Stimulated activated CD8-positive, alpha-beta memory T cell treated with anti-CD3 and anti-CD28 coated beads, Interleukin-7, amount 100 ng/mL, for 1 hour (primary cell): ENCODE measurements at places on chromosomes 4 and X.

DNA sequence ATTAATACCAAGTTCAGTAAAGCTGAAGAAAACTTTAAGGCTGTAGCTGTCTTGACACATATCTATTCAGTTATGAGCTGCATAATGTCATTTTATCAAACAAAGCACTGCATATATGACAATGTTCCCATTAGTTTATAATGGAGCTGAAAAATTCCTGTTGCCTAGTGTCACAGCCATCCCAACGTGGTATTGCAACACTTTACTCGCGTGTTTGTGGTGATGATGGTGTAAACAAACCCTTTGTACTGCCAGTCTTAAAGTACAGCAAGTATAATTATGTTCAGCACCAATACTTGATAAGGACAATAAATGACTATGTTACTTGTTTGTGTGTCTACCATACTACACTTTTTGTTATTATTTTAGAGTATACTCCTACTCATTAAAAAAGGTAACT, 1415.6 kb upstream of the PCDH7 start:
- DNase-seq, result no peak

- DNase-seq, result no peak
Observed at GRCh38 chr4:17258106-17258505, 253.8 kb downstream of the QDPR start.

GRCh38 chr4:5463936-5464650, 244.3 kb downstream of the EVC2 start:
- no peak for DNase-seq

DNA sequence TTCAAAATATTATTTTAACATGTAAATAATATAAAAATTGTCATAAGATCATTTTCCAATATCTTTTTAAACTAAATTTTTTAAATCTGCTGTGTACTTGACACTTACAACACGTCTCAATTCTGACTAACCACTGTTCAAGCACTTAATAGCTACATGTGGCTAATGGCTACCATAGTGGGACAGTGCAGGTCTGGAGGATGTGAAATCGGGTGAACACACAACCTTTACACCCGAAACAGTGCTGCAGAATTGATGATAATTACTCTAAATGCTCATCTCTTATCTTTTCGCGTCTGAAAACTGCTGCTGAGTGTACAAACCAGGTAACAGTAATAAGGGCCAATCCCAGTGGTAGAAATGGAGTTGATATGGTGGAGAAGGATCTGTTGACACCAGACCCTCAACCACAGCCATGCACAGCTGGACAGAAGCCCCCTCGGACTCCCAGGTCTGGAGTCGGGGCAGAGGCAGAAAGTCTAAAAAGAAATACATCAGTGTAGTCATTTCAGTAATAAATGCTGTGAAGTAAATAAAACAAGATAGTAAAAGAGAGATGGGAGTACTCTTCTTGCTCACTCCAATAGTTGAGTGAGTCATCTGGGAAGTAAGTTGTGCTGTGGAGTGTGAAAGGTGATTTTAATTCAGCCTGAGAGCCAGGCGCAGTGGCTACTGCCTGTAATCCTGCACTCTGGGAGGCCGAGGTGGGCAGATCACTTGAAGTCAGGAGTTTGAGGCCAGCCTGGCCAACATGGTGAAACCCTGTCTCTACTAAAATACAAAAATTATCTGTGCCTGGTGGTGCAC, 150.0 kb downstream of the CBR4 start:
- DNase-seq, result no peak

DNA sequence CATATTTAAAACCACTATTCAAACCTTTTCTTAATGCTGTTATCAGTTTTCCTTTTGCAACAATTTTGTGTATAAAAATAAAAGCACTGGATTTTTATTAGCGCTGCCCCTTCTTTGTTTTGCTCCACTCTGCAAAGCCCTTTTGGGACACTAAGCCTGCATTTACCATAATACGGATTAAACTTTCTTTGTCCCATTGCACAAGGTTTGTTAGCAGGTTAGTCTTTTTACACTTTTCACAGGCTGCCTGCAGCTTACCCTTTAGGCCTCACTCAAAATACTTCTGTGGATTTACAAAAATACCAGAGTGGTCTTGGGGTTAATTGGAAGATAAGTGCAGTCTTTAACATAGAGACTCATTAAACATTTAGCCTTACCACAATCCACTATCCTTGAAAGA, 35.7 kb upstream of the MAB21L2 start:
- no peak for DNase-seq

DNA sequence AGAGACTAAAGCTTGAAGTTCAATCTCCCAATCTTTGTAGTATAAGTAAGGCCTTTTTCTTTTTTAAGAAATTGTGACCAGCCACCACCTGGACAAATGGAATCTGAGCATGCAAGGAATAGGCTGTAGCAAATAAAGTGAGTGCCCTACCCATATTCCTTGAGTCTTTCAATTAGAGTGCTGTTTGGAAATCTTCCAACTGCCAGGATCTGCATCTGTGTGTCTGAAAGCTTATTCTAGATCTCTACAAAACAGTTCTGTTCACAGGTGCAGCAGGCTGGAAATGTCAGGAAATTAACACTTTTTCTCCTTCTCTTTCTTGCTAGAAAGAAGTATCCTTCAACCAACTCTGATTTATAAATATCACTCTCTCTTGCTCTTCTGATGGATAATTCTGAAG, 76.7 kb upstream of the NDST3 start:
- no peak for DNase-seq

DNA sequence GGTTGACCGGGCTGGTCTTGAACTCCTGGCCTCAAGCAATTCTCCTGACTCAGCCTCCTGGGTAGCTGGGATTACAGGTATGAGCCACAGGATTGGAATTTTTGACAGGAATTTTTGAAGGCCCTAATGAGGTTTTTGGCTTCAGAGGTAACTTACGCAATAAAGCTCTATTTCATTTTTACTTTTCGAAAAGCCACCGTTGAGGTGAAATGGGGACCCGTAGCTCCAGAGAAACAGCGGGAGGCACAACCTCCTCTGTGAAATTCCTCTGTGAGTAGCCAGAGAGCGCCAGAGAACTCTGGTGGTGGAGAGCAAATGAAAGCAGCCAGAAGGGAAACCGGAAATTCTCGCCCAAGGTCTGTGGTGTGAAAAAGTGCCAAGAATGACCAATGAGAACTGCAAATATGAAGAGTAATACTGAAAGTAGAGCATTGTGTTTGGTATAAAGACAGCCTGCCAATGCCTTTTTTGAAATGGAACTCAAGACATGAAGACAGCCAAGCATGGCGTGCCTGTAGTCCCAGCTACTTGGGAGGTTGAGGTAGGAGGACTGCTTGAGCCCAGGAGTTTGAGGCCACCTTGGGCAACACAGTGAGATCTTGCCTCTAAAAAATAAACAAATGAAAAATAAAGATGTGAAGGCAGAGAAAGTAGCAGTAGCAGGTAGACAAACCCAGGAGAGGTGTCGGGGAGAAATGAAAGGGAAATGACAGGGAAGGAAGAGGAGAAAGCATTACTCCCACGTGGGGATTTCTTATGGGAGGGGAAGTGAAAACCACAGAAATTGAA, 33.0 kb upstream of the TMEM131L start:
- DNase-seq, result peak; percentile 36

DNA sequence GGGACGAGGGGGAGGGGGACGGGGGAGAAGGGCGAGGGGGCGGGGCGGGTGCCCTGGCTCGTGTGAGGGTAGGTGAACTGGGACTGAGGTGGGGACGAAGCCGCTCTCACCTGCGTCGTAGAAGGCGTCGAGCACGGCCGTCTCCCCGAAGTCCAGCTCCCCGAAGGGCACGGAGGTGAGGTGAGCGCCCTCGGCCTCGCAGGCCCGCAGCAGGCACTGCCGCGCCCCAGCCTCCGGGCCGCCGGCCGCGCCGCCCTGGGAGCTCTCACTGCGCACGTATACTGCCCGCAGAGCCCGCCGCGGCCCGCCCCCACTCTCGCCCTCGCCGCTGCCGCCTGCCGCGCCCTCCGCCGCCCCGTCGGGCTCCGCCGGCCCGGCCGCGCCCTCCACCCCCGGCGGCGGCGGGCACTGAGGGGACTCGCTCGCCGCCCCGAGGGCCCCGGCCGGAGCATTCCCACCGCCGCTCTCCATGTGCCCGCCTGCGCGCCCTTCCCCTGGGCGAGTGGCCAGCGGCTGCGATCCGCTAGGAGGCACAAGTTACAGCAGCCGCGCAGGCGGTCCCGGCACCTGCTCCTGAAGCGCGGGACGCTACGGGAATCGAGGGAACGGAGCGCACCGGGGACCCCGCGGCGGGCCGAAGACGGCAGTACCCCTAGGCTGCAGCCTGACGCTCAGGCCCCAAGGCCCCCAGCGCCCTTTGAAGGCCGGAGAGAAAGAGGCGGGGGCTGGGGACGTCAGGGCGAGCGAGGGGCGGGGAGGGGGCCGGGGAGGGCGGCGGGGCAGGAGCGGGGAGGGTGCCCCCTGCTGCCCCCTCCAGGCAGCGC, at the start of gene MAP3K15:
Gene MAP3K15, minus strand, starts transcription at position 718 of the 824 bp plus-strand sequence. Its CDS starts 247 bp downstream, at position 471.
- DNase-seq, result no peak

DNA sequence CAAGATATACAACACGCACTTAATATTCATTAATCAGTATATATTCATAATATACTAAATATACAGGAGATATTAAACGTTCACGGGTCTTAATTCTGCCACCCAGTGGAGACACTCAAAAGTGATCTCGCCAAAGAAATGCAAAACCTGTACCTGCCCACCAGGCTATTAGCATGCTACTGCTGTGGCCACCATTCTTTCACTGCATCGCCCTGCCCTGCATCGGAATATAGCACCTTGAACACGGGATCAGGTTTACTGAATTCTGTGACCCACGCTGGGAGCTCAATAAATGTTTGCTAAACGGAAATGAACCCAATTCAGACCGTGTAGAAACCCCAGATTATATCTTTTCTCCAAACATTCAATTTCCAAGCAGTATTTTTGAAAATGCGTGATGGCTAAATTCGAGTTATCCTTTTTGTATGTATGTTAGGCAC, 840 bp upstream of the CLCN3 start:
- DNase-seq, result peak; percentile 17

DNA sequence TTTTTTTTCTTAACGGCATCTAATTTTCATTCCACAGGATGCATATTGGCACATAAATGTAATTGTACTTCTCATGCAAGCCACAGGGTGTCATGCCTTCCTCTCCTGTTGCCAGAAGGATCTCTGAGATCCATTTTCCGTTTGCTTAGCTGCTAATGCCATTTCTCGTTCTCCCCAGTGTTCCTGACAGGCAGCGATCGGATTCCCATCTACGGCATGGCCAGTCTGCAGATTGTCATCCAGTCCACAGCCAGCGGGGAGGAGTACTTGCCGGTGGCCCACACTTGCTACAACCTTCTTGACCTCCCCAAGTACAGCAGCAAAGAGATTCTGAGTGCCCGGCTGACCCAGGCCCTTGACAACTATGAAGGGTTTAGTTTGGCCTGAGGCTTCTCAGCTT, 8.9 kb upstream of the NAP1L5 start:
- no peak for DNase-seq

DNA sequence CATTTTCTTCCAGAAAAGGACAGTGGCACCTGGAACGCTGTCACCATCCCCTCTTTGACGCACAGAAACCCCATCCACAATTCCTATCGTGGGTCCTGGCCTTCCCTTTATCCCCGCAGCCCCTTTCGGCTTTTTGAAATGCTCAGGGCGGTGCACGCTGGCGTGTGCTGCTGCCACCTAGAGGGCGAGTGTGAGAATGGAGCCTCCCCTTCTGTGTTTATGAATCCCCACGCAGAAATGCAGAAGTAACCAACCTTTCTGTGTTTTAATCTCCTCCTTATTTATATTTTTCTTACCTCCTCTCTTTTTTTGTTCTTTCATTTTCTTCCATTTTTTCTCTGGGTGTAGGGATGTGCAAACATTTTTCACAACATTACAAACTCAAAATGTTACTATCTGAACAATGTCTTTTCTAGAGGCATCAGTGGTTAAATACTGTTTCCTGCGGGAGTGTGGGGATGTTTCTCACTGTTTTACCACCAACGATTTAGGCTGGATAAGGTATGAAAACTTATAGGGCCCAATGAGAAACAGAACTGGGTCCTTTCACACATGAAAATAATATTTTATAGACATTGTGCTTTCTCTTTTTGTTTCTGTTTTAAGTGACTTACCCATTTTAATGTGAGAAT, 50.0 kb downstream of the TMA16 start:
- peak; percentile 44 for DNase-seq

- no peak for DNase-seq
Observed at GRCh38 chr4:163440040-163440439, 33.5 kb downstream of the TKTL2 start.

DNA sequence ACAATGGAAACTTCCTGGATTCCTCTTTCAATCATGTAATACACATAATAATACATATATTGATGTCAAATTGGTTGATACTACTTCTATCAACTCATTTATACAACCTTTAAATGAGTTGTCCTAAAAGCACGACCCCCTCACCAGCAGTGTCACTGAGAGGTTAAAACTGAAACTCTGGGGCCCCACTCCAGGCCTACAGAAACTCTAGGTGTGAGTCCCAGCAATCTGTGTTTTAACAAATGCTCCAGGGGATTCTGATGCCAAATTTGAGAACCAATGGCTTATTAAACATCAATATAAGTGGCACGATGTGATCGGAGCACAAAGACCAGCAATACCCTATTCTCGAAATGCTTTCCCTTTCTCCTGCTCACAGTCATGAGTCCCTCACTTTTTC, 47.9 kb downstream of the ATP8A1 start:
- no peak for DNase-seq

- no peak for DNase-seq
Observed at GRCh38 chrX:145654486-145654885, 163.1 kb upstream of the SLITRK2 start.

DNA sequence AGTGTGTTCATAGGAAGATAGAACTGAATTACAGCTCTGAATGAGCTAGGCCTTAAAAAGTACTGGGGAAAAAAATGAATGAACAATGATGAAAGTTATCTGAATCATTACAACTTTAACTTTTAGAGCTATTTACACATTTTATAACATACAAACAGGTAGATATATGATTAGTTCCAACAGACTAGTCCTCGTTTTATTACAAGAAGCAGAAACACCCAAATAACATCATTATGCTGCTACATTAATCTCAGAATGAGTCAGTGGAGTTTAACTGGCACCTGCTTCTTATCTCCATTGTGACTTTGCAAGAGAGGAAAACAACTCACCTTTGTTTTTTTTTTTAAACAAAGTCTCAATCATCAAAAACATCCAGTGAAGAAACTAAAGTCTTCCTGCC, 15.2 kb downstream of the ATP8A1 start:
- no peak for DNase-seq

- DNase-seq, result no peak
Observed at GRCh38 chr4:152458801-152459302, 77.0 kb downstream of the FBXW7 start.

DNA sequence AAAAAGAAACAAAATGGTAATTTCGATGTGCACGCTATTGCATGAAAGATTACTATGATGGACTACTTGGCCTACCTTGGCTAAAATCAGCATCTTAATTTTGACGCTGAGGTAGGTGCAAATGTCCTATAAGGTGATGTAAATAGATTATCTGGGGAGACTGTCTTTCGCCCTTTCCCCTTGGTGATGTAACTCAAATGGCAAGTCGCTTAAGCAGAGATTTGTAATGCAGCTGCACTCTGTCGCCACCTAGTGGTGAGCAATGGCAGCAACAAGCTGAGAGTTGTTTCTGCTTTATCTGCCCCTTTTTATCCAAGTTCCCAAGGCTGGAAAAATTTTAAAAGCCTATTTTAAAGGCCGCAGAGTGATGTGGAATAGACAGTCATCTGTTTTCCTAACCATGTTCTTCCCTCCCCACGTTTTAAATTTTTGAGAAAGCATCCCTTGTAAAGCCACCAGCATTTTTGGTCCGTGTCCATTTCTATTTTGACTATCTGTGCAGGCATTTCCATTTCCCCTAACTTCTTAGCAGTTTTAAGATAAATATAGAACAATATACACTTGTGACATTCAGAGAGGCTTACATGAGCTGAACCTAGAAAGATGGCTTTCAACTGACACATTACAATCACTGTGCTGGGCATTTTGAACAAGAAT, 62.4 kb upstream of the PDLIM3 start:
- peak; percentile 36 for DNase-seq
